ENCODE measurements at places on chromosomes 6 and 20.

- DNase-seq = no peak
Measured at GRCh38 chr6:158501360-158502262, 58.3 kb upstream of the TMEM181 start.

GRCh38 chr6:138920906-138921305 lies 67.1 kb downstream of the REPS1 start:
- DNase-seq = no peak

DNA sequence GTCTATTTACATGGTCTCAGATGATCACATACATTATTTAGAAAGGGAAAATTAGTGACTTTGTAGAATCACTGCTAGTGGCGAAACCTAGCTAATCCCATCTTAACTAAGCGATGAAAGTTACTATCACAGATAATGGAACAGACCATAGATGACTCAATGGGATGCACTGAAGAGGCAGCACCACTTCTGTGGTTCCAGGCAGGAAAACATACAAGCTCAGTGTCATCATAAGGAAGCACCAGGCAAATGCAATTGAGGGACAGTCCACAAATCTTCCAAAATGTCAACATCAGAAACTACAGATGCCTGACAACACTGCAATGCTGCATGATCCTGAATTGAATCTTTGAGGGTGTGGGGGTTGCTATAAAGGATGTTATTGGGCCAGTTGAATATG lies 15.9 kb upstream of the SNAI1 start:
- no peak for DNase-seq

DNA sequence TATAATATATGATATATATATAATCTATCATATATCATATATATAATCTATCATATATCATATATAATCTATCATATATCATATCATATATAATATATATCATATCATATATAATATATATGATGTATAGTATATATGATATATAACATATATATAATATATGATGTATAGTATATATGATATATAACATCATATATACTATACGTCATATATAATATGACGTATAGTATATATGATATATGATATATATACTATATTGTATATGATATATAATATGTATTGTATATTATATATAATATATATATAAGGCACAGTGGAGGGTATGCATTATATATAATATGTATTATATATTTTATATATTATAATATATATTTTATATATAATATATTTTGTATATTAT lies 36.7 kb downstream of the PTPRA start:
- no peak for DNase-seq

DNA sequence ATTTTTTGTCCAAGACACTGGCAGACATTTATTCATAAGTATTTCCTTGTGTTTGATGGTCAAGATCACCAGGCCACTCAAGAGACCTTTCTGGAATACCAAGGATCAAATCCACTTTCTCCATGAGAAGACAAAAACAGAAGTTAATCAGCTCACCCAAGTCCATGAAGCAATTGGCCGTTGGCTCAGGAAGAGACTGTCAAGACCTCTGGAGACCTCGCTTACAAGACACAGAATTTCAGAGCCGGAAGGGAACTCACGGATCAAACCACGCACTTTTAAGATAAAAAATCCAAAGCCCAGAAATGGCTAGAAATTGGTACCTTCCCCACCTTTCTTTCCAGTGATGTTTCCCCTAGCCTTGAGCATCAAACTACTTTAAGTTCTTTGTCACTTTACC lies 3.3 kb downstream of the TRERF1 start:
- DNase-seq = no peak

- no peak for DNase-seq
Measured at GRCh38 chr6:11668455-11668854, 110.1 kb downstream of the ADTRP start.

GRCh38 chr6:88814909-88815308 lies 148.5 kb downstream of the RNGTT start:
- no peak for DNase-seq

GRCh38 chr6:18276610-18277236 lies 12.4 kb upstream of the DEK start:
- DNase-seq = no peak

DNA sequence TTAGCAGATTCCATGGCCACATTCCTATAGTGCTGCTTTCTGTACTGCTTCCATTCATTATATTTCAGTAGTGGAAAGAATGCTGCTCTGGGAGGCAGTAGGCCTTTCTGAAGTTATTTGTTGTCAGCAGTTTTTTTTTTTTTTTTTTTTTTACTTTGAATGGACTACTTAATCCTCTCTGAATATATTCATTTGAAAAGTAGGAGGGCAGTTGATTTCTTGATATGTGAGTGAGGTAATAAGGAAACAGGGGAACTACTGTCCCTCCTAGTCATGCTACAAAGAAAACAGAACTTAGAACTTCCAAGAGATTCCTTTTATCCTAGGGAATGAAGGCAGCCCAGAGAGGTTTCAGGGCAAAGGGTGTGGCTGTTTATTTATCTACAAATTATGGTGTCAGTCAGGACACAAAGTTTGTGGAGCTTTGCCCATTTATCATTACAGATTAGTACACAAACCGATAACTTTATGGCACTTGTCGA lies 155.9 kb downstream of the JARID2 start:
- no peak for DNase-seq

DNA sequence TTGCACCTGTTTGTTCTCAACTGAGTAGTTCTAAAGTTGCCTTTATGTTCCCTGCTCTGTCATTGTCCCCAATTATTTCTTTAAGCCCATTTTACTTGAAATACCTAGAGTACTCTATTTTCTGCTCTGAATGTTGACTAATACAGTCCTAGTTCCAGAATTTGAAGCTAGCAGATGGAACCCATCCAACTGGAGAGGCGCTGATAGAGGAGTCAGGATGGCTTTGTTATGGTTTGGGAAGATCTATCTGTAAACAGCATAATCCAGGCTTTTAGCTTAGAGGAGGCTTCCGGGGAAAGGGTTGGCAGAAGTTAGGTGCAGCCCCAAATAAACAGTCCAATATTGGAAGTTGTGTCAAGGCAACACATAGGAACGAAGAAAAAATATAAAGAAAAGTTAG lies 927.7 kb downstream of the TFAP2A start:
- DNase-seq = no peak

- no peak for DNase-seq
Measured at GRCh38 chr6:154127657-154128056, 88.6 kb downstream of the OPRM1 start.

GRCh38 chr6:52284460-52285176 lies at the start of gene MCM3:
Gene MCM3, minus strand, starts transcription at chr6:52284742. Its CDS starts 68 bp downstream, at chr6:52284674.
- peak; percentile 90 for DNase-seq

DNA sequence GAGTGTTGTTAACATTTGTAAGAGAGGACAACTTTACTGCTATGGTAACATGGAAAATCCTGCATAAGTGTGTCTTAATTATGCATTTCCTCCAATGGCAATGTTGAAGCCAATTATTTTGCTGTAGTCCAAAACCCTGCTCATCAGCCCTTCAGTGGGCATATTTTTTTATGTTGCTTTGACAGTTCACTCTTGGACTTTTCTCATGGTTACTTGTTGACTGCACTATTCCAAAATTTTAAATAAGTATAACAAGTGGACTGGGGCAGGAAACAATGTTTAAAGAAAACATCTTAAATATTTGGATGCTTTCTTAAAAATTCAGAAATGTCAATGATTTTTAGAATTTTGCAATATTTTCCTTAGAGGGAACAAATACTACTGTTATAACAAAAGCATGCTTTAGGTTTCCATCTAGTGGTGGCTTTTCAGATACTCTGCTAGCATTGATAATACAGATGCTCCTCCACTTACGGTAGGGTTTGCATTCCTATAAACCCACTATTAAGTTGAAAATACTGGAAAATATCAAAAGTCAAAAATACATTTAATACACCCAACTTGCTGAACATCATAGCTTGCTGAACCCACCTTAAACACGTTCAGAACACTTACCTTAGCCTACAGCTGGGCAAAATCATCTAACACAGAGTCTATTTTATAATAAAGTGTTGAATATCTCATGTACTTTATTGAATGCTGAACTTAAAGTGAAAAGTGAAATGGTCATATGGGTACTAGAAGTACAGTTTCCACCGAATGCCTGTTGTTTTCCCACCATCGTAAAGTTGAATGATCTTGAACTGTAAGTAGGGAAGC lies 86.4 kb downstream of the ADGRG6 start:
- no peak for DNase-seq

DNA sequence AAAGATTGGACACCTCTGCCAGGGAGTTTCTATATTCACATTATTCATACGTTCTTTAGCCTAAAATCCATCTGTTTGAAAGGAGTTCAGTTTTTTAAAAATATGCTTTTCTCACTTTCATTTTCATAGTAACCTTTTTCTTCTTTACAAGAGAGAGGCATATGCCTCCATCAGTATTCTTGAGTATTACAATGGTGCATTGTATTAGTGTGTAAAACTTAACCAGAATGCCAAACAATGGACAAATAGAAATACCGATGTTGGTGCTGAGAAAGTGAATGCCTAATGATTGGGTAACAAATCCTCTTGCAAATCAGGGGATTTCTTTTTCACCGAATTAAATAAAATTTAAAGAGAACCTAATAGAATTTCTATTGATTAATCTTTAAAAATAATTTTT lies 163.2 kb upstream of the LAMA2 start:
- DNase-seq = no peak

DNA sequence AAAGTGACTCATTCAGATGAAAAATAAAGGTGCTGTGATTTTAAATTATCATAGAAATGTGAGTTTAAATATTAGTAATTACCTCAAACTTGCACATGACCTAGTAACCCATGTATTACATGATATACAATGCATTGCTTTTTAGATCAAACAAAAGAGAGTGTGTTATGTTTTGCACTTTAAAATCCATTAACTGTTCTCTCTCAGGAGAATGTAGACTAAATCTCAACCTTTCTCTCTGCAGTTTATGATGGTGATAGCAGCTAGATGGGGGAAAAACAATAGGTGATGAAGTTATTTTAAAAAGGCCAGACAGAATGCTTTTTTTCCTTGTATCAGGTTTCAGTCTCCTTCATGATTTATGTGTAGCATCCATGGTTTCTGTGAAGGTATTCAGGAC lies 404.4 kb upstream of the RNF217 start:
- DNase-seq = no peak

GRCh38 chr6:19002976-19003560 lies 615.9 kb downstream of the RNF144B start:
- DNase-seq = no peak

- DNase-seq = no peak
Measured at GRCh38 chr20:57940376-57940775, 230.6 kb upstream of the PMEPA1 start.

DNA sequence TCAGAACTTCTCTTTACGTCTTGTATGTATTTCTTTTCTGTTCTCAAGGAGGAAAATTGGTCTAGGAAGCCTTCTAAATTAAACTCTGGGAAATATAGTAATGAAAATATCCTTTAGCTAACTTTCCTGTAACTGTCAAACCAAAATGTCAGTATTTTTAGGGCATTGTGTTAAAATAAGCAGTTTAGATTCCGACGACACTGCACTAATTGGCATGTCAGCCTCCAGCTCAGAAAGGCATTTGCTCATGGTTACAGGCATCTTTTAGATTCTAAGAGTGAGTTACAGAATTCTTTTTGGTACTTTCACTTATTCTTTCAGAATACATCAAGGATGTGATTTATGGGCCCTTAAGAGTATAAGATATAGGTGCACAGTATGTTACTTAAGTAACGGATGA lies 26.1 kb upstream of the VAPB start:
- DNase-seq = no peak

DNA sequence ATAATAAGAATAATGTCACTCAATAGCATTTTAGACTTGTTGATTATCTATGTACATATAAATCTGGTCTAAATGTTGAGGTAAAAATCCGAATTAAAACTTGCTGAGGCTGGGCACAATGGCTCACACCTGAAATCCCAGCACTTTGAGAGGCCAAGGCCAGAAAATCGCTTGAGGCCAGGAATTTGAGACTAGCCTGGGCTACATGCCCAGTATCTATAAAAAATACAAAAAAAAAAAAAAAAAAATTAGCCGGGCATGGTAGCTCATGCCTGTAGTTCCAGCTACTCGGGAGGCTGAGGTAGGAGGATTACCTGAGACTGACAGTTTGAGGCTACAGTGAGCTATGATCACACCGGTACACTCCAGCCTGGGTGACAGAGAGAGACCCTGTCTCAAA lies 34.2 kb upstream of the SUPT3H start:
- DNase-seq = no peak

- DNase-seq = no peak
Measured at GRCh38 chr6:36187446-36187845, 9.1 kb upstream of the BRPF3 start.

Measured in activated CD4-positive, alpha-beta T cell treated with anti-CD3 and anti-CD28 coated beads for 24 hours (primary cell).